Mucosa of descending colon (tissue), 3 donors: ENCODE measurements at places on chromosomes 2 and 18. TPM values are rescaled to one million over a fixed set of nuclear protein-coding genes. Genes with fewer than 3 reads are reported as not detected.

The ALPI gene
- total RNA-seq, result 24.4 TPM

- DNase-seq, result no peak
Observed at GRCh38 chr2:181755181-181755580, 74.9 kb upstream of the NEUROD1 start.

DNA sequence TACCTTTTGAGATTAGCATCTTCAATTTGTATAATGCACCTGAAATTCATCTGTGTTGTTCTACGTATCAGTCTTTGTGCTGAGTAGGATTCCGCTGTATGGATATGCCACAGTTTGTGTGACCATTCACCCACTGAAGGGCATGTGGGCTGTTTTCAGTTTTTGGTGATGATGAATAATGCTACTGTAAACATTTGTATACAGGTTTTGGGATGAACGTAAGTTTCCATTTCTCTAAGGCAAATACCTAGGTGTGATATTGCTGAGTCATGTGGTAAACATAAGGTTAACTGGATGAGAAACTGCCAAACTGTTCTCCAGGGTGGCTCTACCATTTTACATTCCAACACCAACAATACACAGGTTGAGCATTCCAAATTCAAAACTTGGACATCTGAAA lies 35.1 kb downstream of the CABYR start:
- DNase-seq, result no peak

GRCh38 chr2:154533300-154533940 lies 165.1 kb upstream of the KCNJ3 start:
- no peak for DNase-seq

The SNORC gene
- 31.5 TPM for total RNA-seq

- DNase-seq, result no peak
Observed at GRCh38 chr2:141497272-141497671, 633.5 kb downstream of the LRP1B start.

- DNase-seq, result no peak
Observed at GRCh38 chr2:125643128-125643527, 1012.8 kb upstream of the GYPC start.

The SLC25A52 gene
- total RNA-seq, result not detected
